Effector memory CD8-positive, alpha-beta T cell (primary cell): ENCODE measurements at places on chromosomes 5 and 9.

DNA sequence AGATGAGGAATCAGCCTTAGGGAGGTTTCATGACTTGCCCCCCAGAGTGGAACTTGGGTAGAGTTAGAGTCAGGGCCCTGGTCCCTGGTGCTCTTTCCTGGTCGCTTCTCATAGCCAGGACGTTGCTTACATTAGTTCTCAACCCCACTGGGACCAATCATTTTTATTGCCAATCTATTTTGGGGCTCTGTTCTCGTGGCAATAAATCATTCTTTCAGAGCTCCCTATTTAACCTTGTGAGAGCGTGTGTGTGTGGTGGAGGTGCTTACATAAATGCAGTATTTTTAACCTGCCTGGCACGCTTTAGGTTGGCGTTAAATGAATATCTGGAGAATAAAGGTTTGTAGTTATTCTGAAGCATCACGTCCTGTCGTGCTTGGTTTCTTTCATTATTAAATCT, 4.1 kb downstream of the TRIO start:
- no peak for DNase-seq

DNA sequence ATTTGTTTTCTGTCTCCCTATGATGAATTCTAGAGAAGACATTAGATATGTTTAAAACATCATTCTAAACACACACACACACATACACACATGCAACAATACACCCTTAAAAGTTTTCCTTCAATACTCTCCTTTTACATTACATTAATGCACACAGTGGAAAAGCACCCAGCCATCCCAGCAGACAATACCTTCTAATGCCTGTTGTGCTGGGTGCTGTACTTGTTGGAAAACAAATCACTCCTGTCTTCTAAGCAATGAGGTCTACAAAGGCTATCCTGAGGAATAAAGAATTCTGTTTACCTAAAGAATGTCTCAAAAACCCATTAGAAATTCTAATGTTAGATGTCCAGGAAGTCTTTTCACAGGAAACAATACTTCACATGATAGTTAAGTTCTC, 259.1 kb upstream of the PPP1R2B start:
- no peak for DNase-seq

DNA sequence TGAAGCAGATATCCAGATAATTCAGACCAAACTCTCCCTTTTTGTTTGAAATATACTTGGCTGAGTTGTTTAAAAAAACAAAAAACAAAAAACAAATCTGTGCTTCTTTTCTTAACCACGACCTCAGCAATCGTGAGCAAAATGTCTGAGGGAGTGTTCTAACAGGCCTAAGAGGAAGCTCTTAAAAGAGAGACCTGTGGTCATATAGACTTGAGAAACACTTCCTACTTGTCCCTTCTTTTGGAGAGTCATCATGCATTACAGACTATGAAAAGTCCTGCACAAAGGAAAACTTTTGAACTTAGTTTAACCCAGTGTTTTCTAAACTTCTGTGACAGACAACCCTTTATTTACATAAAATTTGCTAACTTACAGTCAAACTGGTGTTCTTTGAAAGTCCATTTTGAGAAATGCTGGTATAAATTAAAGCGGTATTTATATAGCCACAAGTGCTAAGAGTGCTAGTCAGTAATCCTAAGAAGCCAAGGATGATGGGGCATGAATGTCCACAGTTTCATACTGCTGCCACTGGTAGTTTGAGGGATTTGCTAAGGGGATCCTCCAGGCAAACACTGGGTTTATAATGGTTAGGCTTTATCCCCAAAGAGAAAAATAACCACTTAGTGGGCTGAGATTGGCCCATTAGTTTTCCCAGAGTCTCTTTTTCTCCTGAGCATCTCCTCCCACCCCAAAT, 199.8 kb downstream of the LRRC70 start:
- DNase-seq, result no peak

- DNase-seq, result no peak
Observed at GRCh38 chr5:76617675-76618074, 5.5 kb downstream of the F2RL2 start.

DNA sequence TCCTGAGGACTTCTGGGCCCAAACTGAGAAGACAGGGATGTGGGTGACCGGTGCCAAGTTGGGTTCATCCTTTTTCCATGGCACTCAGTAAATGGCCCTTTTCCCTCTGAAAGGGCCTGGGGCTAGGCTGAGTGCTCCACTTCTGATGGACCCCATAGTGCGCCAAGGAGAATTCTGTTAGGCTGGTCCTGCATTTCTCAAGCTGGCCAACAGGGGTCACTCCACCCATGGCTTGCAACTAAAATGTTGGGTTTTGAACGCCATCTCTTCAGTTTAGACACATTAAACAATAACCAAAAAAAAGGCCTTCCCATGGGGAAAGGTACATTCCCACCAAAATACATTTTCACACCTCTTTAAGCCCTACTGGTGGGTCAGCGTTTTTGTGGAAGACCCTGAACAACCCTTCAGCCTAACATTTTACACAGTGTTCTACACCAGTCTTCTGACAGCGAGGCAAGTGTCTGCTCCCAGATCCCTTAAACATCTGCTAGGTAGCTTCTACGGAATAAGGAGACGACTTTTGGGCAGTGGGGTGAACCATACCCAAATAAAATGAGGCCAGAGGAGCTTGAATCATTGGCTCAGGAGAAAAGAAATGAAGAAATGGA, 27.3 kb downstream of the CNTFR start:
- DNase-seq, result no peak

DNA sequence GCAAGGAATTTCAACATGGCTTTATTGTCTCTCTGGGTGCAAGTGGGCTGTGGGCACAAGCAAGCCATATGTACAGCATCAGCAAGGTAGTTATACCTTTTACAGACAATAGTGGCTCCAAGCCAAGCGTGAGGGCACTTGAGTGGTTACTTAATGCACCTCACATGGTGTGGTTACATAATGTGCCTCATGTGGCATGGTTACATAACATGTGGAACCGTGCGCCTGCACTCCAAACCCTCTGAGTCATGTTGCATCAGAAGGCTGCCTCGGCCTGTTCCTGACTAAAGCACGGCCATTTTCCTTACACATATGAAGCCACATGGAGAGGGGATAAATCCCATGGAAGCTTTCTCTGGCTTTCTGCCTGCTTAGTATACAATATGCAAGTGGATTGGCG, 150.9 kb downstream of the OSTF1 start:
- no peak for DNase-seq

DNA sequence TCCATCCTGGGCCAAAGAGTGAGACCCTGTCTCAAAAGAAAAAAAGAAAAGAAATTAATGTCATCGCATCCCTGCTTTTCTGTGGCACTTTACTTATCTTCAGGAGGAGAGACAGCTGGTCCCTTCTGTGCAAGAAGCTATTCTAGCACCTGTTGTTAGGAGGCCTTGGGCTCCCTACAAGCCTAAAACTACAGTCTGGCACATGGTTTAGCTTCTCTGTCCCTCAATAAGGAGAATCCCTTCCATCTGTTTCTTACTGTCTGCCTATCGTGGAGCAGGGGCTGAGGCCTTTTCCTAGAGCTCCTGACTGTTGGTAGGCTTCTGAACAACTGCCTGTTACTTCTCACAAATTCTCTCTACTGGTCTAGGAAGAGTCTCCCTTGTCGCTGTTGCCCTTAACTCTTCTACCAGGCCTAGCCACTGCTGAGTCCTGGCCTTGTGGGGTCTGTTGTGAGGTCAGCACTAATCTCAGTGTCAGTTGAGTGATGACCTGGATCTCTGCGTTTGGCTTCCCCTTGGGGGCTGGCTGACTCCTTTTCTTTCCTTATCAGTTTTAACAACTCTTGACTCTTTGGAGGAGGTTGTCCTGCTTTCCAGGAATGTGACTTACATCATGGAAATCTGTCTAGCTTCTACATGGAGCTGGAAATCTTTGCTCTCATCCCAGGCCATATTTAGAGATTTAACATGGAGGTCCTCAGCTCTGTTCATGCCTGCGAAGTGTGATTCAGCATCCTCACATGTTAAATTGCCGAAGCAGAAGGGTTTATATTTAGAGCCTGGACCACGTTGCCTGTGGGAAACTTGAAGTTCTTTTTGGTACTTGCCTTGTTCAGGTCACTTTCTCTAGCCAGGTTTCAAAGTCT, 5.7 kb upstream of the GARNL3 start:
- no peak for DNase-seq

DNA sequence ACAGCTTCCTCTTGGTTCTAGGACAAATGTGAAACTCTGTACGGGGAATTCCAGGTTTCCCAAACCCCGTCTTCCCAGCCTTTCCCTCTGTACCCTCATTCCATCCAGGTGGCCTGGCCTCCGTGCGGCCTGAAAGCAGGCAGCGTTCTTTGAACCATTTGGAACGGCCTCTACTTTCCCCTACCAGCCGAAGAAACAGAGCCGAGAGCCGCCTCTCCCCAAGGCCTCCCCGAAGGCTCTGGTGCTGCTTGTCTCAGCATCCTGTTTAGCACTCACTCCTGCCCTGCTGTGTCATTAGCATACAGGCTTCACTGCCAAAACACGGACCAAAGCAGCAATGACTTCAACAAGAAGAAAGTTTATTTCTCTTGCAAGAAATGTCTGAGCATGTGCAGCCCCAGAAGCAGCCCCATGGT, 137.7 kb downstream of the HSD17B3 start:
- DNase-seq, result no peak

GRCh38 chr5:148760945-148761638, 65.3 kb upstream of the ADRB2 start:
- DNase-seq, result no peak

GRCh38 chr9:89482901-89483361, 15.0 kb downstream of the SEMA4D start:
- no peak for DNase-seq

GRCh38 chr9:115353681-115354080, 235.7 kb upstream of the TNC start:
- no peak for DNase-seq

DNA sequence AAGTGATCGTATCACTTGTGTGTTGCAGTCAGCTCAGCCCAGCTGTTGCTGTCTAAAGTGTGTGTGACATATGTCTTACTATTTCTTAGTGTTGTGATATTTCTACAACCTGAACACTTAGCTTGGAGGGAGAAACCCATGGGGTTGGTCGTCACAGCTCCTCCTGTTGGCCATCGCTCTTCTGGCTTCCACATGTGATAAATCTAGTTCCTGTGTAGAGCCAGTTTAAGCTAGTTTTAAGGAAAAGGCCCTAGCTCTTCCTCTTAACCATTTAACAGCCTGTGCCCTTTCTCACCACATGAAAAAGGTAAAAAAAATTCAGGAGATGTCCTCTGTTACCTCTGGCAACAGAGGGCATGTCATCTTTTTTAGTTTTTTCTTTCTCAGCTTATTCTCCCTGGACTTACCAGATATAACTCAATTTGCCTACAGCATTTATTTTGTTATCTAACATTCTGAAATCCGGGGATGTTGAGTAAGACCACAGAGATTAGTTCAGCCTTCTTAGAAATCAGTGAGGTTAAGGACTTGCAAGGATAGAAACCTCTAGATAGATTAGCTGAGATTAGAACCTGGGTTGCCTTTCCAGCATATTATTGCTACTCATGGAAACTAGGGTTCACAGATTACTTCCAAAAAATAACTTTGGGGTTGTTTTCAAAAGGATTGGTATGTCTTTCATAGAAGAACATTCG, 100.4 kb downstream of the GAPVD1 start:
- no peak for DNase-seq

DNA sequence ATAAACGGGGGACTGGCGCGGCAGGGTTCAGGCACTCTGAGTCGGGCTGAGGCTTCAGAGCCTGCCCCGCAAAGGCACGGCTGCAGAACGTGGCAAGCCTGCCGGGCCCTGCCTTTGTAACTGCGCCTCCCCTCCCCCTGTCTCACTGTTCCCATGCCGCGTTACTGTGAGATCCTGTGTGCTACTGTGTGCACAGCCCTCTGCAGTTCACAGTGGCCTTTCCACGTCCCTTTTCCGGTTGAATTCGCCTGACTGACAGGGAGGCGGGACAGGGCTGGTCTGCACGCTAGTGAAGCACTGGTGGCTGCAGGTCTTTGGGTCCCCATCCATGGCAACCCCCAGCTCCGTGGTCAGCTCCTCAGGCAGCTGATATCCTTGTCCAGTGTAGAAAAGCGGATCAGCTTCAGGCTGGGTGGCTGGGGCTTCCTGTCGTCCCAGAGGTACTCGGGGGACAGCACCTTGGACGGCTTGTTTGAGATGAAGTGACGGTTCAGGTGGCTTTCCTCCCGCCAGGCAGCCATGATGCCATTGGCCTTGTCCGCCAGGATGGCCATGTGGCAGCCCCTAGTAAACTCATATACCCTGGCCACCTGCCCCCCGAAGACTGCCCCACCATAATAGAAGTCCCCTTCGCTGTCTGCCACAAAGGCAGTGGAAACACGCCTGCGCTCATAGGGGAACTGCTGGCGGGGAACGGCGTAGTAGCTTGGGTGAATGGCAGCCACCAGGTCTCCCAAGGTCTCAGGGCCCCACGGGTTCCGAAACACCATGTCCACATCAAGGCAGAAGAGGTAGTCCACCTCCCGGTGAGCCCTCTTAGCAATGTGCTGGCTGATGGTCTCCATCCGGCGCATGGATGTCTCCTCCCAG, 10.3 kb downstream of the GBGT1 start:
- no peak for DNase-seq

- no peak for DNase-seq
Observed at GRCh38 chr9:81317939-81318338, 371.4 kb downstream of the TLE1 start.

GRCh38 chr5:160548949-160549645, 127.4 kb downstream of the PTTG1 start:
- no peak for DNase-seq

- no peak for DNase-seq
Observed at GRCh38 chr5:143102411-143102810, 301.1 kb downstream of the NR3C1 start.

DNA sequence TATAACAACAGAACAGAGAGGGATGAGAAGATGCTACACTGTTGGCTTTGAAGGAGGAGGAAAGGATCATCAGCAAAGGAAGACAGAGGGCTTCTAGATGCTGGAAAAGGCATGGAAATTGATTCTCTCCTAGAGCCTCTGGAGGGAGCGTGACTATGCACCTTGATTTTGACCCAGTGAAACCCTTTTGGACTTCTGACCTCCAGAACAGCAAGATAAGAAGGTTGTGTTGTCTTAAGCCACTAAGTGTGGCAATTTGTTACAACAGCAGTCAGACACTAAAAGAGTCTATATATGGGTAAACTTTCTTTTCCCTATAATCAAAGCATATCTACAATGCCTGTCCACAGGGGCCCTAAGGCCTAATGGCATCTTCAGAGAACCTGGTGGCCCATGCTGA, 56.1 kb upstream of the MVB12B start:
- no peak for DNase-seq

DNA sequence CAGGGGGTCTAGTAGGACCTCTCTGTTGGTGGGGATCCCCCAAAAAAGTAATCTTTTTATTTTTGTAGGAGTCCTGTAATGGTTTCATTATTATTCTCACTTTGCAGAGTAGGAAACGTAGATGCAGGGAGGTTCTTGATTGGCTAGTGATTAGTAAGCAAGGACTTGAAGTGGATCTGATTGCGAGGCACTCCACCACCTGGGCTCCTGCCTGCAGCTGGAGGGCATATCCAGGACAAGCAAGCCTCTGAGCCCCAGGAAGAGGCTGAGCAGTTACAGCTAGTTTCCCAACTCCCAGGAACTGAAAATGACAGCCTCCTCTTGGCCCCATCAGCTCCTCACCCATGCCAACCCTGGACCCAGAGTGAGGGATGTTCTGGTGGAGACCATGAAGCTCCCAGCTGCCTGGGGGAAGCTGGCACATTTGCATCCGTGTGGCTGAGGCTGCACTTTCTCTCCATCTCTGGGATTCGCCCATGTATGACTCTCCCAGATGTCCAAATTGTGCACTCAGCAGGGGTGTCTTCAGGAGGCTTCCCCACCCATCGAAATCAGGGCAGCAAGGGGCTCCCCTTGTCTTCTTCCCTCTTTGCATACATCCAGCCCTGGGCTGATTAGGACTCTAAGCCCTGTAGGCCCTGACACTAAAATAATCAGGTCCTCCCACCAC, 10.2 kb downstream of the KCNIP1 start:
- no peak for DNase-seq

- no peak for DNase-seq
Observed at GRCh38 chr9:129270903-129271431, 92.9 kb upstream of the IER5L start.
